ENCODE measurements at places on chromosomes 12 and 14.
A peak's percentile ranks its signal among the peaks of the same experiment; 100 is the strongest.

DNA sequence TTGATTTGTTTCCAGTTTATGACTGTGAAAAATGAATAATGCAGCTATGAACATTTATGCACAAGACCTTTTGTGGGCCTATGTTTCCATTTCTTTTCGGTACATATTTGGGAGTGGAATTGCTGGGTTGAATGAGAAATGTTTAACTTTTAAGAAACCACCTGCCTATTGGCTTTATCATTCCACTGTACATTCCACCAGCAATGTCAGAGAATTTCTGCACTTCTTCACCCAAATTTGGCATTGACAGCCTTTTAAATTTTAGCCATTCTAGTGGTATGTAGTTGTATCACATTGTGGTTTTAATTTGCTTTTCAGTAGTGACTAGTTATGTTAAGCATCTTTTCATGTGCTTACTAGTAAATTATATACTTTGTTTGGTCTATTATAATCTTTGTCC is 317.0 kb upstream of the TMTC1 start:
- no peak for DNase-seq

GRCh38 chr12:111430433-111431353 is 25.0 kb downstream of the SH2B3 start:
- DNase-seq = no peak

DNA sequence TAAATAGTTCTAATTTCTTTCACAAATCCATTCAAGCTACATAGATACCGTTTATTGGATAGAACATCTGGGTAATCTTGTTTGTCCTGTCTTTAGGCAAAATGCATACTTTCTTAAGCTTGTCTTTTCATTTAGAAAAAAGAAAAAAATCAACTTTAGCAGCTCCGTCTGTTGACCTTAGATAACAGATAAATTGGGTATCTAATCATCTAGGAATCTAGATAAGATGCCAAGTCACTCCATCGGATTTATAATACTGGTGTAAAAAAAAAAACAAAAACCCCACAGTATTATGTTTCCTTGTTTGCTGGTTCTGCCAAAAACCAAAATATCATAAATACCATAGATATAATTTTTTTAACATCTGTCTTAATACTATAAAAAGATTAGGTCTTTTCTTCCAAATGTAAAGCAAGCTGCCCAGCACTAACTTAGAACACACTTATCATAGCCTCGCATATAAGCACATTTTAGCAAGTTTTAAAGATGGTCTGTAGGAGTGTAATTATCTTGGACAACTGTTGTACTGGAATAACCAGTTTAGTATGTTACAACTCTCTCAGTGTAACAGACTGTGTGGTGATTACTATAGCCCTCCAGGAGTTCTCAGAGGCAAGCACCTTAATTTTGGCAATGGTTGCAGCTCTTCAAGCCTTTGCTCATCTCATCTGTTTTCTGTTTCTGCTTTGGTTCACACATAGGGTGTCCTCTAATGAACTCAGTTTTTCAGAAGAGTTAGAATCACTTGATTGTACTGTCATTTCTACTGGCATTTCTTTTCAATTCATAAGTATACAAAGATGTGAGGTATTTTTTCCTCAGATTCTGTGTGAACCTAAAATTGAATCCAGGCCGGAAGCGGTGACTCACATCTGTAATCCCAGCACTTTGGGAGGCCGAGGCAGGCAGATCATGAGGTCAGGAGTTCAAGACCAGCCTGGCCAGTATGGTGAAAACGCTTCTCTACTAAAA is 83.1 kb downstream of the ANO6 start:
- no peak for DNase-seq

- no peak for DNase-seq
These were observed 153.6 kb upstream of the FKBP4 start for GRCh38 chr12:2641207-2641606.

DNA sequence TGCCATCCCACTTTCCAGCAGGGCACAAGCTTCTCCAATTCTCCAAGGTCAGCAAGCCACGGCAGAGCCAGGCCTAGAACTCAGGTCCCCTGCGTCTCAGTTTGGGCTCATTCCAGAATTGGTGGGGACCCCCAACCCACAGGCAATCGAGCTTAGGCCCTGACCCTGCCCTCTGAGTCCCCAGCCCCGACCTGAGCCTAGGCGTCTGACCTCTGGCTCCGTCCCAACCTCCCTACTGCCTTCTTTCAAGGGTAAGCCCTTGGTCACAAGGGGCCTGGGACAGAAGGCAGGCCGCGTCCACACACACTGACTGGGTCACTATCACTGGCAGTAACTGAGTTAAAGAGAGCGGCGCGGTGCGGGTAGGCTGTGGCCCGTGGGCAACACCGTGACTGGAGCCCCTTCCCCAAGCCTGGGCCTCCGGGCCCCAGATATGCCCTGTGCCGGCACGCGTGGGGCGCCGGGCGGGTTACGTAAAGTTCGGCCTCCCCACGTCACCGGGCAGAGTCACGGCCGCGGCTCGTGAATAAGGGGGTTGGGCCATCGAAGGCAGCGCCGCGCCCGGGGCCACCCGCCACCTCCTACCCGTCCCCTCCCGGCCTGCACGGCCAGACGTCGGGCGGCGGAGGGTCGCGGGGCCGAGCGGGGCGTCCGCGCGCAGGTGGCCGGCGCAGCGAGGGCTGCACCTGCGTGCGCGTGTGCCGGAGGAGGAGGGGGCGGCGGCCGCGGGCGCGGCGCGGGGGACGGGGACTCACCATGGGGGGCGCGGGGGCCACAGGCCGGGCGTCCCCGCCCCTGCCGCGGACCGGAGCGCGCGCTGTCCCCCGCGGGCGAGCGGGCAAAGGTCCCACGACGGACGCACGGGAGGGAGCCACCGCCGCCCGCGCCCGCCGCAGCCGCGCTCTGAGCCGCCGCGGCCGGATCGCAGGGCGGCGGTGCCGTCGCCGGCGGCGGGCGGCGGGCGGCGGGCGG is 516 bp downstream of the ANKRD9 start:
- DNase-seq = peak; percentile 30

DNA sequence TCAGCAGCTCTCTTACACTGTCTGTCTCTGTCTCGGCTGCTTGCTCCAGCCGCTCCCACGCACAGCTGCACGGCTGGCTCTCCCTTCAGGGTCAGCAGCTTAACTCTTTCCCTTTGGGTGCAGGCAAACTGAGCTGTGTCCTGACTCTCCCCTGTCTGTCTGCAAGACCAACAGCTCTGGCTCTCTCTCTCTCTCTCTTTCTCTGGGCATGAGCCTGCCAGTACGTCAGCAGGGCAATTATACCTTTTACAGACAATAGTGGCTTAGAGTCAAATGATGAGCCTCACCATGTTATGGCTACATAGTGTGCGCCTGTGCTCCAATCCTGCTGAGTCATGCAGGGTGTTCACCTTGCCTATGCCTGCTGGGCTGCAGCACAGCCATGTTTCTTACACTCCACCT is 120.5 kb upstream of the DDHD1 start:
- DNase-seq = no peak

DNA sequence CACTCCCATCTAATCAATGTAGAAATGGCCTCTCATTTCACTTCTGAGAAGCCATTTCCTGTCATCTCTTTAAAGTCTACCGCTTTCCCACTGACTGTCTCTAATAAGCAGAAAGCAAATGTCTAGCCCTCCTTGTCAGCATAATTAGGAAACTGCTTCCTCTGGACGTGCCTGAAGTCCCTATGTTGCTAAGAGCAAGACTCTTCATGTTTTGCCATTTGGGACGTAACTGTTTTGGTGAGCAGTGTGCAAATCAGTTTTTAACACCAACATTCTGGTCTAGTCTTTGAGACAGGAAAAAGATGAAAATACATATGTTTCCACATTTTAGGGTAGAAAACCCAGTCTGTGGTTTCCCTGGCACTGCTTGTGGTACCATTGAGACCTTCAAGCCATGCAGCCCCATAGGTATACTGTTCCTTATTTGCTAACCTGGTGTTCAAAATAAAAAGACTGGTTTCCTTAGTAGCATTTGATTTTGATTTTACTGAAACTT is 22.2 kb downstream of the IFNG start:
- no peak for DNase-seq

DNA sequence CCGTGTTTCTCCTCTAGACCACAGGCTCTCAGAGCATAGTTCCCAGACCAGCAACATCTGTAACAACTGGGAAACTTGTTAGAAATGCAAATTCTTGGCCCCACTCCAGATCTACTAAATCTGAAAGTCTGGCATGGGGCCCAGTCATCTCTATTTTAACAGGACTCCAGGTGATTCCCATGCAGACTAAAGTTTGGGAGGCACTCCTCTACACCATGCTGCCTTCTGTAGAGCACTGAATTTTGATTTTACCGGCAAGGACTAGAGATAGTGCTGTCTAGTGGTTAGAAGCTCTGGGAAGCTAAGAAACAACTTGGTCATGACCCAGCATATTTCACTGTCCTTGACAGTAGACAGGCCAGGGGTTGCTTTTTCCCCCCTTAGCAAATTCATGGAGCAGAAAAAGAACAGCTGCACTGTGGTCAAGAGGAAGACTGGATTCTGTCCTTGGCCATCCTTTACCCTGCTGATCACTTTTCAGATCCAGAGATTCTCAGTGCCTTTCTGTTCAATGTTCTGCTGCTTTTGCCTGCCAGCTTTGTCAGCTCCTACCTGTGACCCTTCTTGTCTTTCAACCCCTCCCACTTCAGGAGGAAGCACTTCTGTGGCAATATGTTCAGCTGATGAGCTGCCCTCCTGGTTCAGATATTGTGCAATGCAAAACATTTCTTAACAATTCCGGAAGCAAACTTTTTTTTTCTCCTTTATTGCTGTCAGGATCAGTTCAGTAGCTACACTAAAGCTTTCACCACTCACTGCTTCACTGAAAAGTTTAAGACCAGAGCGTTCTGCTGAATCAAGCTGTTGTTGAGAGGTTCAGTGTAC is 133.8 kb upstream of the NUDT4 start:
- no peak for DNase-seq

GRCh38 chr14:100165831-100166440 is 6.5 kb upstream of the DEGS2 start:
- DNase-seq = no peak

DNA sequence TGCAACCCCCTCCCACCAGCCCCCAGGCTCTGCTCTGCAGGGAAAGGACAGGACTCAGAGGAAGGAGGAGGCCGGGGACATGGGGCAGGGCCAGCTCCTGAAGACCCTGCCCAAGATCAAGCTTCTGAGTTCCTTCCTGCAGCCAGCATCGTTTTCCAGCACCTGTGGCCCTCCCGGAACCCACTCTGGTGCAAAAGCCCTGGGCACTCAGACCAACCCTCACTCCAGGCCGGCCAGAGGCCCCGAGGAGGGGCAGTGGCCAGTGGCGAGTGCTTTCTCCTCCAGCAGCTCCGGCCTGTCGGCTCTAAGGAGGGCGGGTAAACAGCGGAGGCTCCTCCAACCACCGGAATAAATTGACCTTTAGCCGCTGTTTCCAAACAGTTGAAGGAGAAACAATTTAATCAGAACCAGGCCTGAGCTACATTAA is 10.8 kb downstream of the TMEM179 start:
- DNase-seq = no peak

Data from hypothalamus (tissue), 51 donors.